NCI-H1105 treated with DMSO at 0.1 percent for 48 hours (cell line): ENCODE measurements at places on chromosomes 5 and 9.

GRCh38 chr5:138755084-138755748 lies 2.0 kb downstream of the CTNNA1 start:
- no peak for DNase-seq

DNA sequence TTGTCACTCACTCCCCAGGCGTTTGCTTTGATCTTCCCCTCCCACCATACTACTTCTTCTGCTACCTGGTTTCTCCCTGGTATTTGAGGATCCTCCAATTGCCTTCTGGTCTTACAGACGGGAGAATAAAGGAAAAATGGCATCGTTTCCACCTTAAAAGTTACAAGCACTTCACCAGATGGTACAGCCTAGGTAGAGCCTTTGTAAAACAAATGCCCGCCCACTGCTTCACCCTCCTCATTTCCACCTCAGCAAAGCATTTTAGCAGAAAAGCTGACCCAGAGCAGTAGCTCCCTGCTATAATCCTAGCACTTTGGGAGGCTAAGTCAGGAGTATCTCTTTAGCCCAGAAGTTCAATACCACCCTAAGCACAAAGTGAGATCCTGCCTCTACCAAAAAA lies 5.1 kb upstream of the ANXA2R start:
- no peak for DNase-seq

DNA sequence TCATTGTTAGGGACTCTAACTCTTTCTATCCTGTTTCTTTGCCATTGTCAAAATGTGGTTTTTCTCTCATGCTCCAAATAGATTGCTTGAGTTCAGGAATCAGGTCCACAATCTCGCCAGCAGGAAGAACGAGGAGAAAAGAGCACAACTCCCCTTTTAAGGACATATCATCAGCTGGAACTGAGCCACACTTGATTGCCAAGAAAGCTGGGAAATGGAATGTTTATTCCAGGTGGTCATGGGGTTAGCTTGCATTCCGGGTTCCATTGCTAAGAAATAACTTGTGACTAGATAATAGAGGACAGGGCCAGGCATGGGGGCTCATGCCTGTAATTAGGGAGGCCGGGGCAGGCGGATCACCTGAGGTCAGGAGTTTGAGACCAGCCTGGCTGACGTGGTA lies 32.4 kb upstream of the C9orf57 start:
- no peak for DNase-seq

DNA sequence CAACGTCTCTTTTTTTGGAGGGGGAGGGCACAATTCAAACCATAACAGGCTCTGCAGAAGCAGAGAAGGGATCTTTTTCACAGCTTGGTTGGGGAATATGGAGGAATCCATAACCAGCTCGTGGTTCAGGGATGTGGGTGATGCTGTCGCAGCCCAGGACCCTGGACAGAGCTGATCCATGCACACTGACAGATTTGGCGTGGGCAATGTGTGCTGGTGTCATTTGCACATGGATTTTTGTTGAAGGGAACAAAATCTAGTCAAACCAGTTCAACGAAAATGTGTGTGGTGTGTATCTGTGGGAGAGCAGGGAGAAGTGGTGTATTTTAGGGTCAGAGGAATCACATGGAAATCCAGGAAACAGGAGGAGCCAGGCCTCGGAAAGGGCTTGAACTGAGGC lies 4.2 kb downstream of the DOCK2 start:
- DNase-seq, result no peak

DNA sequence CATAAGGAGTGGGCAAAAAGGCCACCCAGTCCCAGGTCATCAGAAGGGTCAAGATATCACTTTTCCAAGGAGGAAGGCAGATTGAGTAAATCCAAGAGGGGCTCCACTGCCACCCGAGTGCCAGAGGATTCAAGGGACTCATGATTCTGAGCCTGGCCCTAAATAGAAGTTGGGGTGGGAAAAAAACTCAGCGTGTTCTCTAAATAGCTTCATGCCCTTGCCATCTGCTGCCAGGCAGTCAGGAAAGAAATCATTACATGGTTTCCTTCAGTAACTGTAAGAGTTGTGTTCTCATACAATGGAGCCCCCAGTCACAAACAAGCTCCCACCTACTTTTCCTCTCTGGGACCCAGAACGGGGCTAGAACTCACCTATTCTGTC lies 37.2 kb downstream of the SAR1B start:
- DNase-seq, result no peak

DNA sequence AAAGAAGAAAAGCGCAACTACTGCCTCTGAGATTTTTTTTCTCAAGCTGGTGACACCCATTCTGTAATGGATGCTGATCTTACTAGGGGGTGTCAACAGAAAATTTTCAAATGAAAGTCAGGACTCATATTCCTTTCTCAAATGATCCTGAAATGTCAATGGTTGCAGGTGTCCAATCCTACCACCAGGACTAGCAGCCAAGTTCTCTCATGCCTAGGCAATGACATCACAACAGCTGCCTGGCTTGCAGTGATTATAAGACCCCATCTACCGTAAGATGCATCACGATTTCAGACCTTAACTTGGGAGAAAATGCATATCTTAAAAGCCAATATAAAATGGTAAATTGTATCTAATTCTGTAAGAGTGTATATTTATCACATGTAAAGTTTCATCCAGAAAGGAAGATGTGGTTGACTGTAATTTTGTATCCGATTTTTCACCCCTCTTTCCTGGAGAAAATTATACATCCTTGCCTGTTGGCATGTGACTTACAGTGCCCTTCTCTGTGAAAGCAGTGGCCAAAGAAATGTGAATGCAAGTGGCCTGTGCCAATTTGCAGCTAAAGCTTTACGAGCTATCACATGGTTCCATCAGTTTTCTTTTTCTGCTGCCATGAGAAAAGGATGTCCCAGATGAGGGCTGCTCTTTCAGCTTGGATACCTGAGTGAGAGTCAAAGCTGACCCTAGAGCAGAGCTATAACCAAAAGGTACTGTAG lies 104.4 kb downstream of the DENND1A start:
- peak; percentile 7 for DNase-seq

GRCh38 chr5:25515525-25515924 lies 870.7 kb upstream of the CDH10 start:
- no peak for DNase-seq

DNA sequence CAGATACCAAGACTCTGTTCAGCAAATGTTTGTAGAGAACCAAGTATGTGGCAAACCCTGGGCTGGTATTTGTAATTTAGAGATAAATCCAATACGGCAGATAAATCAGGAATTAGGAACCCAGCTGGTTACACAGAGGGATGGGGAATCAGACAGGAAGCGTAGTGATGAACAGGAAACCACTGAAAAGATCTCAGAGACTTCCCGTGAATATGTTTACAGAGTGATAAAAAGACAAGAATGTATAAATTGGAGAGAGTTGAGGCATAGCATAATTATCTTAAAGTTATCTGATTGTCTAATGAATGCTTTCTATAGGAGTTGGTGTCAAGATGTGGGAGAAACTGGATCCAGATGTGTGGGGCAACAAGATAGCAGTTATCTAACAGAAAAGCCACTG lies 246.6 kb upstream of the SMARCA2 start:
- no peak for DNase-seq

DNA sequence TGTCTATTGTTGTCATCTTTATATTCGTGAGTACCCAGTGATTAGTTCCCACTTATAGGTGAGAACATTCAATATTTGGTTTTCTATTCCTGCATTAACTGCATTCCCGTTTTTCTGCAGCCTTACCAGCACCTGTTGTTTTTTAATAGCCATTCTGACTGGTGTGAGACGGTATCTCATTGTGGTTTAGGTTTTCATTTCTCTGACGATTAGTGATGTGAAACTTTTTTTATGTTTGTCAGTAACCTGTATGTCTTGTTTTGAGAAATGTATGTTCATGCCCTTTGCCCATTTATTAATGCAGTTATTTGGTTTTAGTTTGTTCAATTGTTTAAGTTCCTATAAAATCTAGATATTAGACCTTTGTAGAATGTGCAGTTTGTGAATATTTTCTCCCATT lies 546.0 kb upstream of the RORB start:
- DNase-seq, result no peak

DNA sequence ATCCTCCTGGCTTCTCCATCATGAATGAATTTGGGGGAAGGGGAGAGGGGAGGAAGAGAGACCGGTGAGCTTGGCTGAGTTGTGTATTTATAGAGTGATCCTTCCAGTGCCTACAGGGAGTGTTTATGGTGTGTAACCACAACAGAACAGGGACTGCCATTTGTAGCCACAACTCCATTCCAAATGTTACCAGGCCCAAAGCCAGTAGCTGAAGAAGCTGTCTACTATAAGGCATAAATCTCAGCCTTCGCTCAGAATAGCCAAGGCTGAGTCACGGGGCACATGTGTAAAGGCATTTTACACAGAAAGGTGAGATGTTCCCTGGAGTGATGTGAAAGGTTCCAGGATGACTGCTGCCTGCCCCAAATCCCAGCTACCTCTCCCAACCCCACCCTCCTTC lies 2.5 kb downstream of the TMEM252 start:
- DNase-seq, result no peak

- DNase-seq, result no peak
These were observed 59.2 kb downstream of the TTLL11 start for GRCh38 chr9:122033775-122034373.

DNA sequence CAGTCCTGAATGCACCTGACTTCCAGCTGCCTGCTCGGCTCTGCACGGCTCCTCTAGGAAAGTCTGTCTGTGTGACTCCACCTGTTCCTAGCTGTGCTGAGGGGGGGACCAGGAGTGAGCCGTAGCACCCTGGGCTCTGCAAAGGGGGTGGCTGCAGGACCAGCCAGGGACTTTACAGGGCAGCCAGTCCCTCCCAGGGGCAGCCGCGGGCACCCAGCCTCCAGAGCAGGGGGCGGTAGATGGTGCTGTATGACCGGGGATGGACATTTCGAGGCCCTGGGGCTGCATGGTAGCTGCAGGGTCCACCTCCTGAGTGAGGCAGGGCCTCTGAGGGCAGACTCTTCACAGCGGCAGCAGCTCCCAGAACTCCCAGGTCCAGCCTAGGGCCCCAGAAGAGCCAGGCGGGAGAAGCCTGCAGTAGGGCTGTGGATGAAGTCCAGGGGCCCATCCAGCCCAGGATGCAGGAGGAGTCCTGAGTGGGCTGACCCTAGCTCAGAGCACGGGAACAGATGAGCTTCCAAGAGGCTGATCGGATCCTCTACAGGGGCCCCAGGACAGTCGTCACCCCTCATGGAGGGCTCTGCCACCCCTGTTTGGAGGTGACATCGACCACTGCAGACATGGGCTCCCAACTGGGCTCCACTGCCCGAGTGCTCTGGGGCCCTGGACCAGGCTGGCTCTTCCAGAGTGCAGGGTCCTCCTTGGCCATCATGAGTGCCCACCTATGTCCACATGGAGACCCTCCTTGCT lies 105.4 kb downstream of the ZNF354C start:
- DNase-seq, result no peak
